ENCODE measurements at places on chromosomes 12 and 14.

DNA sequence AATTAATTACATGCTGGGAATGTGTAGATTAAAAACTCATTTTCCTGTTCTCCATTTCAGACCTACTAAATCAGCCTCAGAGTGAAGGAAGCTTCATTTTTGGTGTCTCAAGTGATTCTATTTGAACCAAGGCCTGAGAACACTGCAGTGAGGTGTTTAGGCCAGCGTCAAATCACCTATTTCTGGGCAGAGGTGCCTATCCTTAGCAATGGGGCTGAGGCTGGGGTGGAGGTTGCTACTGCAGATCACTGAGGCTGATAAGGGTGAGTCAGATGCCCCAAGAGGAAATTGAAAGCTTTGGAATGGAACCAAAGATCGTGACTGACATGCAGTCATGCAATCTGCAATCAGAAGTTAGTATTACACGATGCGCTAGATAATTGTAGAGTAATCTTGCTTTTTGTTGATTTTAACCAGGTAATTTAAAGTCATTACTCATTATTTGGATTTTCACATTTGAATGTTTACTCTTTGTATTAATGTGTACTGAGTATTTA, 4.4 kb downstream of the TXNRD1 start:
- DNase-seq: no peak

DNA sequence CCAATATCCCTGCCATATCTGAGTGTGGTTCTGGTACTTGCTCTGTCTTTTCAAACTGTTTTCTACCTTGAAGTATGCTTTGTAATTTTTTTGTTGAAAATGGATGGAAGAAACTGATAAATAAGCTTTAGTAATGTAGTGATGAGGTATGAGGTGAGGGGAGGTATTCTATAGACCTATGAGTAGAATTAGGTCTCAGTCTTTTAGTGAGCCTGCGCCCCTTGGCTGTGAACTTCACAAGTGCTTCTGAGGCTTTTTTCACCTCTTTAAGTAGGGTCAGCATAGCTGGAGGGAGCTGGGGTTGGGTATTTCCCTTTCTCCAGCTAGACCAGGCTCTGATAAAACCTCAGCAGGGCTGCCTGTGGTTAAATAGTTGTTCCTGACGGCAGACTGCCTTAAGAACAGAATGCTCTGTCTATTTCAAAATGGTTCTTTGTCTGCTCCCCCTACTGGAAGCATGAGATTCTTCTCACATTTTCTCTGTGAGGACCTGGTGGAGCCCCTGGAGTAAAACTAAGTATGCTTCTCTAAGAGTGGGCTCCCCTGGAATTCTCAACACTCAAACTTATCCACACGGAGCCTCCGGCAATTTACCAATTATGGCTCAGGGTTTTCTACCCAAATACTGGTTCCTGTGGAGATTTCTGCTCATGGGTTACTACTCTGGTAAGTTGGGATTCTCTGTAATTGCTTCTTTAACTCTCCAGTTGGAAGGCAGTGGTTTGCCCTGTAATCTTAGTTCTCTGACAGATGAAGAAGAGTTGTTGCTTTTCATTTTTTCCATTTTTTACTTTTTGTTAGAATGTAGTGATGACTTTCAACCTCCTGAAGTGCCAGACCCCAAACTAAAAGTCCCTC, 13.1 kb downstream of the KRT5 start:
- peak; percentile 73 for DNase-seq

DNA sequence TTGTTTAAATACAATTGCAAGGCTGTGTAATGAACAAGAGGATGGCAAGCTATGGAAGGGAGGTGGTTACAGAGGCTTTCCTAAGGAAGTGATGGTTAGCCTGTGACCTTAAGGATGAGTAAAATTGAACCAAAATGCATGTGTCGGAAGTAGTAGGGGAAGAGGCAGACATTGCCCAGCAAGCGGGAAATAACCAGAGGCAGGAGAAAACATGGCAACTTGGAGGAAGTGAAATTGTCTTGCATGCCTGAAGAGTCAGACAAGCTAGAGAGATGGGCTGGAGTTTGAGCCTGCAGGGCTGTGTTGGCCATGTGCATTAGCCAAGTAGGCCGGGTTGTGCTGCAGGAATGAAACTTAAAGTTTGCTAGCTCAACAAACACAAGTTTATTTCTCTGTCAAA, 96.2 kb downstream of the BTG1 start:
- no peak for DNase-seq

GRCh38 chr12:1925684-1926006, 7.2 kb upstream of the CACNA2D4 start:
- DNase-seq: peak; percentile 8

GRCh38 chr12:98983647-98984046, 338.6 kb downstream of the APAF1 start:
- DNase-seq: no peak

DNA sequence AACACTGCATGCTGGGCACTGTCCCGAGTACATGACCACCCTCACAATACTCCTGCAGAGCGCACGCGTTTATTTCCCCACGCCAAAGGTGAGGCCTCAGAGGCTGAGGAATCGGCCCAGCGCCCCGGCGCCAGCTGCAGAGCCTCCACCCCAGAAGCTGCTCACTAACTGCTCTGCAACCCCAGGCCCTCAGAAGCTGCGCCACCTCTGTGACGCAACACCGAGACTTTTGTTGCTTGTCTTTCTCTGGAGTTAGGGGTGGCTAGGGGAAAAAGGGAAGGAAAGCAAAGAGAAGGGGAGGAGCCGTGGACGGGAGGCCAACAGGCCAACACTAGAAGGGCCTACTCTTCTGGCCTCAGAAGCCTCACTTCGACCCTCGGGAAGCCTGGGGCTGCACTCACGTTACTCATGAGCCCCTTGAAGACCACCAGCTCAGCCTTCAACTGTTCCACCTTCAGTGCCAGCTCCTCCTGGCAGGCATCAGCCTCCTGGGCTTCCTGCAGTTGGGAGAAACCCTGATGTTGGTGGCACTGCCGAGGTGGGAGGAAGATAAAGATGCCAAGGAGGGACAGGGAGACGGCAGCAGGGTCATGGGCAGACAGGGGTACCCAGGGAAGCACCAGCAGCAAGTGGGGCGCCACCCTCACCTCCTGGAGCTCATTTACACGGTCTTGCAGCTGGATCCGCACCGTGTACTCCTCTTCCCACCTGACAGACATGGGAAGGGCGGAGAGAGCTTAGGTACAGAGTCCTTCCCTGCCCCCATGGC, 5.4 kb downstream of the IFFO1 start:
- peak; percentile 34 for DNase-seq

GRCh38 chr14:91484744-91485143, 25.4 kb downstream of the PPP4R3A start:
- no peak for DNase-seq

DNA sequence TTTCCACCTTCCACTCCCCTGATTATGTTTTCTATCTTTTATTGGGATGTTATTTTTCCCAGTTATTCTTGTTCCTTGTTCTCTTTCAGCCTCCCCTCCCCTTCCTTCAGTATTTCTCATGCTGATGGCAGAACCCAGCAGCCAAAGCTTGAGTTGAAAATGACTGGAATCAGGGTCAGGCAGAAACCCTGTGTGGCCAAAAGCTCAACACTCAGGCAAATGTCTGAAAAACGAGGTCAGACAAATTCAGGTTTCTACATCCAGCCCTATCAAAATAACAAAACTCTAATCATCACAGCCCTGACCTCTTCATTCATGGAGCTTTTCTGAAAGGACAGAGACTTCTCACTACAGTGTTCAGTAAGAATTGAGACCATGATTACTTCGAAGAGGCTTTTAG, 134.6 kb downstream of the PTPRR start:
- peak; percentile 9 for DNase-seq

- no peak for DNase-seq
Measured at GRCh38 chr12:52245962-52246569, 13.0 kb downstream of the KRT7 start.

- no peak for DNase-seq
Measured at GRCh38 chr12:101941306-101942249, 64.2 kb downstream of the DRAM1 start.

All from H7 (cell line).